ENCODE measurements at places on chromosomes 16 and 17.

- no peak for DNase-seq
Measured at GRCh38 chr16:1097800-1098199, 1.8 kb upstream of the C1QTNF8 start.

DNA sequence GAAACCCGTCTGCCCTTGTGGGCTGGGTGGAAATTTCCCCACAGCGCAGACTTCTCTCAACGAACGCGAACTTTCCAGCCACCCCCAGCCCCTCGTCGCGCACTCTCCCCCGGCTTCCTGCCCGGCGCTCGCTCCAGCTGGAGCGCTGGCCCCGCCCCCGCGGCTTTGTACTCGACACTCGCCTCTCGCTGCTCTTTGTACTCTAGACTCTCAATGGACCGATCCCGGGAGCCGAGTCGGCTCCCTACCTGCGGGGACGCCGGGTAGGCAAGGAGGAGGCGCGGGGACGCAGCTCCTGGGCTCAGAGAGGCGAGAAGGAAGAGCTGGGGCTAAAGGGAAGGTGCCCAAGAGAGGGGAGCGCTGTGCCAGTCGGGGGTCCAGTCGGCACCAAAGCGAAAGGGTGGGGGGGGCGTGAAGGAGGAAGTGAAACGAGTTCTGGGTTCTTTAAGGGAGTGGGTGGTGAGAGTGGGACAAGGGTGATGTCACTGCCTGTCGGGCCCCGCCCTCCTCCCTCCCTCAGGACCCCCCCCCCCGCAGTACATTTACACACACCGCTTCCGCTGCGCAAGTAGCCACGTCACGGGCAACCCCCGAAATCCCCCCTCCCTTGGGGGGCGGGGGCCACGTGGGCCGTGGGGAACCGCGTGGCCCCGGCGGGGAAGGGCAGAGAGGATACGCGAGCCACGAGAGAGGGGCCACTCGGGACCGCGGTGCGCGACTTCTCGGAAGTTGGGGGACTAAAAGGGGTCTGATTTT is 9.7 kb downstream of the KDM6B start:
- peak; percentile 86 for DNase-seq

GRCh38 chr17:56908001-56908542 is 5.8 kb downstream of the TRIM25 start:
- no peak for DNase-seq

- no peak for DNase-seq
Measured at GRCh38 chr16:24853830-24854229, 8.1 kb downstream of the SLC5A11 start.

DNA sequence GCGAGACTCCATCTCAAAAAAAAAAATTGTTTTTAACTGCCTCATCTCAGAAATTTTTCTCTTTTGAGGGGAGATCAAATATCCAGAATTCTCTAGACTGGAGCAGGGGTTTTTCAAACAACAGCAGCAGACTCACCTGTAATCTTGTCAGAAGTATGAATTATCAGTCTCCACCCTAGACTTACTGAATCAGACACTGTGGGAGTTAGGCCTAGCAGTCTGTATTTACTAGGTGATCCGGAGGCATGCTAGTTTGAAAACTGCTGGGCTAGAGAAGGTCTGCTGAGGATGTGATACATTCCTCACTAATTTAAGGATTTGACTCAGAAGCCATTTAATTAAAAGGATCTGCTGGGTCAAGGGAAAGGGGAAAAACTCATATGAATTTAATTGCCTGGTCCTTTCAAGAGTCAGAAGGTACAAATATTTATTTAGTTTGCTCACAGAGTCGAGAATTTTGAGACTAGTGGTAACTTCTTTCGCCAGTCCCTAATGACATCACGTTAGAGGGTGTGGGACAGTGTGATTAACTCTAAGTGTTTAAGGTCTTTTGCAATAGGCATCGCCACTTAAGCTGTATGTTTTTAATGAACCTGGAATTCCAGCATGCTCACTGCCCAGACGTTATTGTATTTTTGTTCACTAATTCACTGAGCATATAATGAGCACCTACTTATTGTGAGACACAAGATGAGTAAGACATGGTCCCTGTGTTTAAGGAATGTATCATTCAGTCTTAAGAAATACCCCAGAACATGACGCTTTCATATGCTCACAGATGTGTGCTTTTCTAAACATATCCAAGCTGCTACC is 14.2 kb downstream of the ATP6V0A1 start:
- DNase-seq, result no peak

DNA sequence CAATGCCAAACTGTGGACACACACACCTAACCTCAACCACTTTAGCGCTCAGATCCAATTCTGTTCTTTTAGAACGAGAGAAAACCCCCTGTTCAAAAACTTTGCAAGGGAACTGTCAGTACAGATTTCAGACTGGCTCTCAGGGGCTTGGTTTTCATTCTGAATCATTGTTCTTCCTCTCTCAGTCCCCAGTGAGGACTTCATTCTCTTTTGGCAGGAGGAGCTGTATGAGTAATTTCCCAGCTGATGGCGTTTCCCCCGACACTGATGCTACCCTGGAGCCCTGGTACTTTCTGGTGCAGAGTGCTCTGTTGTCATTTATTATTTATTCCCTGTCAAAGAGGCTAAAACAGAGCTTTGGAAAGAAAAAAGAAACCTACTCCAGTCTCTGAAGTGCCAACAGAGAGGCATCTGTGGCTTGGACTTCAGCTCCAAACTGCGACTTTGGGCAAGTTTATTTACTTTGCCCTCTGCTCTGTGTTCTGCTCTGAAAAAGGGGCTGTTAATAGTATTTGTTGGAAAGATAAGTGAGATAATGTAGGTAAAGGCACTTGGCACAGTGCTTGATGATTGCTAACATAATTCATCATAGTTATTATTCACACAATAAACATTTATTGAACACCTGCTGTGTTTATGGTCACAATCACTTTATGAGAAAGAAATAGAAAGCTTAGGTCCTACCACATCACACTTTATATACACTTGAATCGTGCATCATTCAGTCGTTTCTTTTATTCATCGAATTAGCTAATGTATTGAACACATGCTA is 28.3 kb downstream of the ETV4 start:
- DNase-seq, result no peak

DNA sequence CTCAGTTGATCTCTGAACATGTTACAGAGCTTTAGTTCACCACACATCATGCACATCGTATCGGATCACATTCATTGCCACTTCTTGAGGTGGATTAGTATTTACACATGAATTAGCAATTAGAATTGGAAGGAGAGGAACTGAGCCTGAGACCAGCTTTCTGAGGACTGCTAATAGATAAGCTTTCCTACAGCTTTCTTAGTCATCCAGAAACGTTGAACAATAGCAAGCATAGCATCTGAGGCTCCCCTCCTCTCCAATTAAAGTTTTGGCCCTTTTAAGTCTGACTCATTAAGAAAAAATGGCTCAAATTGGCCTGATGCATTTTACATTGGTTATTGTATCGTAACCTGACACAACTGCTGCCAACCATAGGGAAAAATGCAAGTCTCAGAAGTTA is 1130.4 kb downstream of the CDH8 start:
- no peak for DNase-seq

DNA sequence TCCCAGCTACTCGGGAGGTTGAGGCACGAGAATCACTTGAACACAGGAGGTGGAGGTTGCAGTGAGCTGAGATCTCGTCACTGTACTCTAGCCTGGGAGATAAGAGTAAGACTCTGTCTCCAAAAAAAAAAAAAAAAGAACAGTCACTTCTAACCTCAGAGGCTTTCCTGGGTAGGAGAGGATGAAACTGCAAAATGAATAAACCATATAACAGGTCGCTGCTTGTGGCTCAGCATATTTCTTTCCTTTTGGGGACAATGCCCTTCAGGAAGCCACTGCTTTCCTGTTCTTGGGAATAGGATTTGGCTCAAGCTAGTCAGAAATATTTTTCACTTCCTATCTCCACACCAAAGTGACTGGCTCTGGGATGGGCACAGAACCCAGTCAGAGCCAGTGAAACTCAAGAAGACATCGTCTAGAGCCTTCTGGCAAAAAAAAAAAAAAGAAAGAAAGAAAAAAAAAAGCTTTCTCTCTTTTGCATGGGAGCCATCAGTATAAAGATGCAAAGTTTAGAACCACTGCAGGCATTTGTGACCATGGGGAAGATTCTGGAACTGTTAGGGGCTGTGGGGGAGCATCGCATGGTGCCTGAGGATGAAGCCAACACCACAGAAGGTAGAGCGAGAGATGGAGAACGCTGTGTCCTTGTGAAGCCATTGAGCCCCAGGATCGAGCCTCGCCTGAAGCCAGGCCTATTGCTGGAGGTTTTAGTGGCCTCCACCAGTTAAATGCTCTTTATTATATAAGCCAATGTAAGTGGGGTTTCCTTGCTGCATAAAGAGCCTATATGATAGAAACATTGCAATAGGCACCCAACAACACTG is 71.8 kb upstream of the MRTFB start:
- DNase-seq, result no peak

DNA sequence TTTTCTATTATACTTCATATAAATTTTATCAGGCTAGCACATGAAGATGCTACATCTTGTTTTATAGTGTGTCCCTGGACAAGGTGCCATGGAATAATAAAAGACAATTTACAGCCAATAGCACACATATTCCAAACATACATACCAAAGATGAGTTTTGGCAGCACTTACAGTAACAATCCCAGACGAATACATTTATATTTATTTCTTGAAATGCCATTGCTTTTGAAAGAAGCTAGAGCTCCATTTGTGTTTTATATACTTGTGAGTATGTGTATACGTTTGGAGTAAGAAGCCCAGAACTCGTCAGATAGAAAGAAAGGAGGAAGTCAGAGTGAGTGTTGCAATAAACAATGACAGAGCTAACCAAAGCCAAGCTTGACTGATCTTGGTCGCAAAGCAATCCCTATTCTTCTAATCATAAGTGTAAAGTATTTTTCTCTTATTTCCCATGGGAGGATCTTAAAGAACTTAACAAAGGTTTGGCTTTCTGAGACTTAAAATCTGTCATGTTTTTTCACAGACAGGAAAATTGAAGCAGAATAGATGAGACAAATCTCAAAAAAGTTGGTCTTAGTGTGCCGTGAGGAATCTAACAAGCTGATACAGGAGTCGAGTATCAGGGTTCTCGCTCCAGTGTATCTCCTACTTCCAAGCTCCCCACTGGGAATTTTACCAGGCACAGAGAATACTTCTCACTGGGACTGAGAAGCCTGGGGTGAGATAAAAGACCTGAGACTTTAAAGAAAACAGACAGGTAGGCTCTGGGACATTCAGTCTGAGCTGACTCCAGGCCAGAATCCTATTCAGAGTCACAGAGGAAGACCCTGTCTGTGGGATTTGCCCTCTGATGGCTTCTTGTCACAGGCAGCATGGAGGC is 175.4 kb downstream of the AATF start:
- no peak for DNase-seq

DNA sequence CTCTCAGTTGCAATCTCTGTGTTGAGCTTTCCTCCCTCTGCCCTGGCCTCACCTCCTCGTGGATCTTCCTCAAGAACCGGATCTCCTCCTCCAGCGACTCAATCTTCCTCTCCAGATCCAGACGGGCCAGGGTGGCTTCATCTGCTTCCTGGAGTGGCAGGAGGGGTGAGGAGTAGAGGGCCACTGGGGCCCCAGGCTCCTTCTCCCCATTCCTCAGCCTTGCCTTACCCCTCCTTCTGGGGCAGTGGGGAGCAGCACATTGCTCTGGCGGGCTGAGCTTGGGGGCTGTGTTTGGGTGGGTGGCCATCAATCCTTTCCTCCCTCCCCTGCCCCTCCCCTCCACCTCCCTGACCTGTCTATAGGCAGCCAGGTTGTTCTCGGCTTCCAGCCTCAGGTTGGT is 1.6 kb downstream of the GFAP start:
- DNase-seq, result no peak

DNA sequence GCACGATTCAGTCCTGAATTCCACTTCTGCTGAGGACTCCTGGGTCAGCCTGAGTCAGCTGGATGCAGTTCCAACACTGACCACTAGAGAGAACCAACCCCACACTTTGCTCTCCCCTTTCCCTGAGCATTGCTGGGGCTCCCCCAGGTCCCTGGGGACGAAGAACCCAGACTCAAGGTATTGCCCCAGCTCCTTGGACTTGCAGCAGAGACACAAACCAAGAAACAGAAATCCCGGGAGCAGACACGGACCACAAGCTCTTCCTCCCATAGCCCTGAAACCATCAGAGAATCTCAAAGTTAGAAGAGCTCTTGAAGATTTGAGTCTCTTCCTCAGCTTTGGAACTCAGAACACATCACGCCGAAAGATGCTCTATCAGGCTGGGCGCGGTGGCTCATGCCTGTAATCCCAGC is 678 bp upstream of the GH1 start:
- DNase-seq, result no peak

GRCh38 chr16:84742641-84743092 is 42.9 kb downstream of the USP10 start:
- no peak for DNase-seq

- no peak for DNase-seq
Measured at GRCh38 chr17:46108550-46109110, 84.6 kb downstream of the KANSL1 start.

DNA sequence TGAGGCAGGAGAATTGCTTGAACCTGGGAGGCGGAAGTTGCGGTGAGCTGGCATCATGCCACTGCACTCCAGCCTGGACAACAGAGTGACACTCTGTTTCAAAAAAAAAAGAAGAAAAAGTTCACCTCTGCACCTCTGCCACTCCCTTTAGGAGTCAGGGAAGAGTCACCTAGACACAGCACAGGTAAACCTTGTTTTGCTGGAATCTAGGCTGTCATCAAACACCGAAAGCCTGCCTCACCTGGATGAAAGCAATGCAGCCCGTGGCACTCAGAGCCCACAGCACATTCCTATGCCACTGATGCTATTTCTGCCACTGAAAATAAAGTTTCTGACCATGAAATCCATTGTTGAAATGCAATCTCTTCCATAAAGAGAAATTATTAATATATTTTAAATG is 22.2 kb downstream of the CFAP52 start:
- no peak for DNase-seq

Measured in SHP77 (cell line).